ENCODE measurements at places on chromosomes 3 and 15.
A peak's percentile ranks its signal among the peaks of the same experiment; 100 is the strongest.

GRCh38 chr3:196268284-196269163 lies 19.0 kb downstream of the PCYT1A start:
- no peak for DNase-seq

DNA sequence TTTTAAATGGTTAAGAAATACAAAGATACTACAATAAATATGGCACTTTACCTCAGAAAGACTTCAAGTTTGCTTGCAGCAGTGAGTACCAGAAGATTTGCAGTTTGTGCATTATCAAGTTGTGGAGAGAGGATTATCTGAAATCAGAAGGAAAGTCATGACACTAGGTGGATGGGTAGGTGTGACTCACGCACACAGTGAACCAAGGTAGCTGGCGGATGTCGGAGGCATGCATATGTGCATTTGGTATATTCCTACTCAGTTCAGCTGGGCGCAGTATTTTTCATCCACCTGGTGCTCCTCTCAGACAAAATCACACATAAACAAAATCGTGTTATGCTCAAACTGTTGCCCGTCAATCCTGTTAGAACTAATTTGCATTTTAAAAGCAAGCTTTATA lies 351.0 kb downstream of the IGSF11 start:
- DNase-seq = no peak

- DNase-seq = no peak
Measured at GRCh38 chr15:30030345-30030744, 52.4 kb upstream of the GOLGA8J start.

DNA sequence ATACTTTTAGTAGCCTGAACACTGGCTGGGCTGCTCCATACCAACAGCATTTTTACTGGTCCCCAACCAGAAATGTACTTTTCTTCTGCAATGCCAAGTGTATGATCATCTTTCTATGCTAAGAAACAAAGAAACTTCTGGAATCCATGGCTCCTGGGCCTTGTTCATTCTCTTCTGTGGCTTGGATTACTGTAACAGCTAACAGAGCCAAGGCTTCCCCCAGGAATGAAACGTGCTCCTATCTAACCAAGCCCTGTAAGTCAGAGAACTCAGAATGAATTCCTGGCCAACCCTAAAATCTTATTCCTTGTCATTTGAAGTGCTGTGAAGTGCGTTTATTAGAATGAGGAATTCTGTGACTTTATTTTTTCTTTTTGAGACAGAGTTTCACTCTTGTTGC lies 102.9 kb upstream of the RAD18 start:
- no peak for DNase-seq

DNA sequence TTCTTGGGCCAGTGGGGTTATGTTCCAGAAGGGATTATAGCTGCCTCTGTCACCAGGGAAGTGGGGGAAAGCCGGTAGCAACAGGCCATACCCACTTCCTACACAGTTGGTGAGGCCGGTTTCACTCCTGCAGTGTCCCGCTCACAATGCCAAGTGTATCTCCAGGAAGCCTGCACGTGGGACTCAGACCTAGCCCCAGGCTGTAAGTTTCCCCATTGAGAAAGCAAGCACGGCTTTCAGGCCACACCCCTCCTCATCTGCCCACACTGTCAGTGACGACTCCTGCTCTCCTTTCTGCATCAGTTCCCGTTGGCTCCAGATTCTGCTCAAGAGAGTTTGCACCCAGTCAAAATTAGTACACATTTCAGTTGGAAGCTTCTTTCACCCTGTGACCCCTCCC lies 51.6 kb upstream of the CPOX start:
- DNase-seq = no peak

GRCh38 chr3:65745306-65745705 lies 293.4 kb downstream of the MAGI1 start:
- no peak for DNase-seq

GRCh38 chr3:125654526-125654925 lies 59.2 kb upstream of the OSBPL11 start:
- no peak for DNase-seq

GRCh38 chr3:171286580-171287249 lies 173.5 kb downstream of the TNIK start:
- peak; percentile 92 for DNase-seq

DNA sequence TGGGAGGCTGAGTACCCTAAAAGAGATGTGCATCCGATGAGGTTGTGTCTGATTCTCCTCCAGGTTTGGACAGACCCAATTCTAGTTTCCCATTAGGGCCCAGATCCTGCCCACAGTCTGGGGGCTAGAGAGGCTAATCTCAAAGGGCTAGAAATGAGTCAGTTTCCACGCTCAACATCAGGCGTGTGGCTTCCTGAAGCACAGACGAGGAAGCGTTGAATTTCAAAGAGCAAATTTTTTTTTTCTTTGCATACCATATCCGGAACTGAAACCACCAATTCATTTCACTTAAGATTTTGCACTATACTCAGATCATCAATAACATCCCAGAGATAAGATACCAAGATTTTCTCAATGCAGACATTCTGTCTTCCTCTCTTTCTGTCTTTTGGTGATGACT lies 173.8 kb upstream of the BCL6 start:
- no peak for DNase-seq

DNA sequence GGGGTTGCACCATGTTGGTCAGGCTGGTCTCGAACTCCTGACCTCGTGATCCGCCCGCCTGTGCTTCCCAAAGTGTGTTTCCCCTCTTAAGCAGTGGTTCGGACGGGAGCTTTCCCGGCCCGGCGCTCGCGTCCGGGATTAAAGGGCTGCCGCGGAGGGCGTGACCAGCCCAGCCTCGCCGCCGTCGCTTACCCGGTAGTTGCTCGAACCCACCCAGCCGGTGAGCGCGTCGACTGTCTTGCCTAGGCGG lies 513 bp downstream of the CLASP2 start:
- no peak for DNase-seq

- no peak for DNase-seq
Measured at GRCh38 chr3:97821287-97821773, 481 bp upstream of the CRYBG3 start.

DNA sequence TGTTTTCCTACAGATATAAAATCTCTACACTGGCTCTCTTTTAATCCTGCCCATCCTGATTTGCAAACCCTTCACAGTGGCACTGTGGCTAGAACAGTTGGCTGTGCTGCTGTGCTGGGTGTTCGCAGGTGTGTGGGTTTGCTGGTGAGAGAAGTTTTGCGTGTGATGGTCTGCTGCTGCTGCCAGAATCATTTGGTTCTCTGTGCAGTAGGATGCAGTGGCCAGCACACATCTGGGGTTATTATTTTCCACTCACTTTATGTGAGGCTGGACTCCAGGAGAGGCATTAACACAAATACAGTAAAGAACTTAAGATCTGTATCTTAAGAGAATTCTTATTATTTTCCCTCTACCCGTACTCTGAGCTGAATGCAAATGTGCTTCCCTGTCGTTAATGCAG lies 16.0 kb upstream of the PSMD6 start:
- no peak for DNase-seq

DNA sequence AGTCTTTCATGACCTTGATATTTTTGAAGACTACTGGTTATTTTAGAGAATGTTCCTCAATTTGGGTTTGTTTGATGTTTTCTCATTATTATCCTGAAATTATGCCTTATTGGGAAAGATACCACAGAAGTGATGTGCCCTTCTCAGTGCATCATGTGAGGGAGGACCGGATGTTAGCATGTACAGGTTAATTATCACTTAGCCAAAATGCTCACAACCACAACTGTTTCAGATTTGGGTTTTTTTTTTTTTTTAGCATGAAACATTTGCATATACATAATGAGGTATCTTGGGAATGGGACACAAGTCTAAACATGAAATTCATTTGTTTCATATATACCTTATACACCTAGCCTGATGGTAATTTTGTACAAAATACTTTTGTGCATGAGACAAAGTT lies 59.8 kb downstream of the PIK3R4 start:
- no peak for DNase-seq

GRCh38 chr3:157104928-157105652 lies 54.9 kb downstream of the CCNL1 start:
- no peak for DNase-seq

DNA sequence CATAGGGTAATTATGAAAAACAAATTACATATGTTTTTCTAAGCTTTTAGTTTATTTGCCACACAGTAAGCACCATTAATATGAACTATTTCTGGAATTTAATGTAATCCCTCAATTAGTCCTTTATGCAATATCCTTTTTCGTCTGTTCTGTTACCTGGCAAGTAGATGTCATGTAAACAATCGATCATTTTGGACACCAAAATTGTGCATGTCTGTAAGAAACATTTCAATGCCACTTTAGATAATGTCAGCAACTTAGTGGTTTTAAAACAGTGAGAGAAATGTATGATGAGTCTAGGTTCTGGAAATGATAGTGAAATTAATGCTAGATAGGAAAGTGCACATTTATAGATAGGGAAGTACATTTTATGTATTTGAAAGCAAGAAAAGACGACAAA lies 986.6 kb downstream of the ZPLD1 start:
- no peak for DNase-seq

- DNase-seq = no peak
Measured at GRCh38 chr3:17089314-17089700, 204.6 kb downstream of the PLCL2 start.

DNA sequence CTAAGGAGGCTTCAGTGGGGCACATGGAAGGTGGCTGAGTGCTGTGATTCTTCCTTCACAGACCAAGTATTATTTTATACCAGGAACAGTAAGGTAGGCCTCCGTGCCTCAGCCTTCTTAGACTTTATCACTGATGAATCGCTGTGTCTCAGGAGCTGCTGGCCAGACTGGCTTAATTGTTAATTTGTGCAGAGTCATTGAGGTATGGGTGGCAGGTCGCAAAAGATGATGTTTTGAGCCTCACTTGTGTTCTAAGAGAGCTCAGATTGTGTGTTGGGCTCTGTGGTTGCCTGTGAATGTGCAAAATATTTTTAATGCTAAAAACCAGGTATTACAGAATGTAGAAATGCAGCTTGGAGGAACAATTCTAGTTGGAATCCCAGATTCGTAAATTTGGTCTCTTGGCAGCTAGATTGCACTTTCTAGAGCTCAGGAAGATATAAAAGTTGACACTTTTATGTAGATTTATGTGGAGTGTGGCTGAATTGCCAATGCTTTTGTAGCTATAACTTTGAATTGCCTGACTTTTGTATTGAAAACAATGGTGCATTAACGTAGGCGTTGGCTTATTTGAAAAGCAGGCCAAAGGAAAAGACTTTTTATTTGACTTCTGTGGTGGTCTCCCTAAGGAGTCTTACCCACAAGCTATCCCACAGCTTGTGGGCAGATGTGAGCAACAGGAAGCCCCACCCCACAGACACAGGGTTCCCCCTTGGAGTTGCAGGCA lies 53.4 kb downstream of the LARS2 start:
- no peak for DNase-seq

DNA sequence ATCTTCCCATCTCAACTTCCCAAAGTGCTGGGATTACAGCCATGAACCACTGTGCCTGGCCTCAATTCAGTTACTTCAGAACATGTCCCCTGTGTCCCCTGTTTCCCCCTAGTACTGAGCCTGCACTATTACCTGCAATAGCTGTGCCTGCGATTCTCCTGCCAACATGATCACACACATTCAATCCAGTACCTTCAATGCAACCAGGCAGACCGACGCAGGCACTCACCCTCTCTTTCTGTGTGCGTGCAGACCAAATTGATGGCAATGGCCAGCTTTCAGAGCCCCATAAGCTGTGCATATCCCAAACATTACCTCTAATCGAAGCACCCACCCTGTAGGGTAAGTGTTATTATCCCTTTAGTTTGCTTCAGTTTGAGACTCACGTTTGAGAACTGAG lies 73.0 kb upstream of the EPHB3 start:
- no peak for DNase-seq

- peak; percentile 84 for DNase-seq
Measured at GRCh38 chr3:196142202-196142956, 60.5 kb upstream of the TFRC start.

GRCh38 chr15:101288905-101289513 lies 6.0 kb downstream of the SNRPA1 start:
- DNase-seq = no peak

DNA sequence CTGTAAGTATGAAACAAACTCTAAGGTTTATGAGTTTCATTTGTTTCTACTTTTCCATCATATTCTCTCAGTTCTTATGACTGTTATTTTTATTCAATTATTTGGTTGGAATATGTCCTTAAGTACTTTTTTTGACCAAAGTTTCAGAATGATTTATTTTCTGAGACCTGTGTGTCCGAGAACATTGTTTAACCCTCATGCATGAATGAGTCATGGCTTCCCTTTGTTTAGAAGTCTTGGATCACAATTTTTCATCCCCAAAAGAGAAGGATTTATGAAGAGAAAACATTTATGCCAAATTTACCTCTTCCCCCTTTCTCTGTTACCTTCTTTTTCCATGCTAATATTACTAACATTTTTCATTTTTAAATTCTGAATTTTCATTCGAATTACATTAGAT lies 518.0 kb upstream of the NR2F2 start:
- no peak for DNase-seq

Data from LNCaP clone FGC (cell line).